ENCODE measurements at places on chromosomes 6 and 20.

GRCh38 chr6:144696610-144697368, 411.7 kb downstream of the UTRN start:
- no peak for DNase-seq

- DNase-seq = no peak
Measured at GRCh38 chr6:138988469-138988834, 399 bp upstream of the REPS1 start.

DNA sequence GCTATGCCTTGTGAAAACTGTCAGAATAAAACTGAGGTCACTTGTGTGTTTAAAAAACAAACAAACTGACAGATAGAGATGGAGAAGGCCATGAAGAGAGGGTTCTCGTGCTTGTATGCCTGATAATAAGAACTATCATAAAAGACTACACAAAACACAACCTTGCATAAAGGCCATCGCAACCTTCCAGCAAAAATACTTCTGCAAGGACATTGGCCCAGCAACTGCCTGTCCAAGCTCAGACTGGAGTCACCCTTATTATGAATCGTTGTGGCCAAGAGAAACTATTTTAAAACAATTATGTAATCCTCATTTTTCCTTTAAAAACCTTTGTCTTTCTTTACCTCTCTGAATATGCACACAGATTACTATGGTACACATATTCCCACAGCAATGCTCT, 93.0 kb upstream of the SMLR1 start:
- DNase-seq = no peak

DNA sequence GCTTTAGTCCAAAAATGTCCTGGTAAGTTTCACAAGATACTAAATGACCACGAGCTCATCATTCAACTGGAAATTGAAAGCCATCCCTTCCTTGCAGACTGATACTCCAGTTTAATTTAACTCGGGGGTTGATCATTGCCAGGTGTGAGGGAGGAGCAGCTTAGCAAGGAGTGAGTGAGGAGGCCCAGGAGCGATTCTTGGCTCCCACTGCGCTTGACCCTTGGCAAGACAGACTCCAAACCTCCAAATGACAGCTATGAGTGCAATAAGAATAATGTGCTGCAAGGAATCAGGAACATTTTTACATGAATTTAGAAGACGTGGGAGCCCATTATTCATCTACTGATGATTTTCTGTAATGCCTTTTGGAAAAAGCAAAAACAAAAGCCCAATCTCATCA, 64.9 kb downstream of the LAMA4 start:
- DNase-seq = no peak

- DNase-seq = no peak
Measured at GRCh38 chr6:89887452-89888137, 6.7 kb upstream of the GJA10 start.

DNA sequence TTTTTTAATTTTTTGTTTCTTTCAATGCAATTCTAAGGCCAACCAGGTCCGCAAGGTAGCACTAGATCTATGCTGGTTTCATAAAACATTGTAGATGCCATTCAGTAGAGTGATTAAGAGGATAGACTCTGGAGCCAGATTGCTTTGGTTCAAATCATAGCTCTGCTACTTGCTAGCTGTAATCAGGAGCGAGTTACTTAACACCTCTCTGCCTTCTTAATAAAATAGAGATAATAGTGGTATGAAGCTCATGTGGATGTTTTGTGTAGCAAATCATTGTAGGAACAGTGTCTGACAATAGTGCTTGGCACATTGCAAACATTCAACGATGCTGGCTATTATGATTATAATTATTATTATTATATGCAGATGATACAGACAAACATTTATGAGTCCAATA, 164.9 kb downstream of the LAMA2 start:
- DNase-seq = no peak

Measured in stimulated activated CD8-positive, alpha-beta memory T cell treated with anti-CD3 and anti-CD28 coated beads, Interleukin-15, amount 100 ng/mL, for 4 hours (primary cell).